ENCODE measurements at places on chromosomes 3 and 15.

DNA sequence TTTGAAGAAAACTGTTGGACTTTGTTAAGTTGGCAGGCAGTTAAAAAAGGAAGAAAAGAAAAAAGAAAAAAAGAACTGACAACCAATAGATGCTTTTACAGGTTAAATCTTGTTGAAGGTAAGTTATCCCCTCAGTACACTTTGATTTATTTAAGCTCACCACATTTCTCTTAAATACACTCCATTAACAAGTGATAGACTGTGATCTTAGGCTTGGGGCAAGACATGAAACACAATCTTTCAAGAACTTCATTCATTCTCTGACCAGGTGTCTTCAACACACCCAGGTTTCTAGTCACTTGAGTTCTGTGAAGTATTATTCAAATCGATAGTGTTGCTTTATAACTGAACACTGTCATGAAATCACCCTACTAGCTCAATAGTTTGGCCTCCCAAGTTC, 751.9 kb downstream of the ROBO1 start:
- no peak for DNase-seq

GRCh38 chr3:146838221-146838620, 233.1 kb upstream of the PLSCR5 start:
- DNase-seq, result no peak

GRCh38 chr3:41681479-41681878, 280.4 kb downstream of the ULK4 start:
- no peak for DNase-seq

DNA sequence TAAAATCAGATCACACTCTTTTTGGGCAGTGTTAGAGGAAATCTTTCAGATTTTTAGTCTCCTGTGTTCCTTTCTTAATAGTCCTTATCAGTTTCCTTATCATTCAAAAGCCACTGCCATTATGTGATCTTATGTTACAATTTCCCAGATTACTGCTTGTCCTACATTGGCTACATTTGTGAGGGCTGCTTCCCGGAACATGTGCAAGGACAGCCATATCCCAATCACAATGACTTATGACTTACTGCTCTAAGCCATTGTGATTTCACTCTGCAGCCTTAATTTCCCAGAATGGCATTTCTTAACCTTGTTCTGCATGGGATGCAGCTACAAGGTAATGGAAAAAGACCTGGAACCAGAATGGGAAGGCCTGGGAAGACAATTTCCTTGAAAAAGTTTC, 125.1 kb upstream of the PPP2R3A start:
- no peak for DNase-seq

DNA sequence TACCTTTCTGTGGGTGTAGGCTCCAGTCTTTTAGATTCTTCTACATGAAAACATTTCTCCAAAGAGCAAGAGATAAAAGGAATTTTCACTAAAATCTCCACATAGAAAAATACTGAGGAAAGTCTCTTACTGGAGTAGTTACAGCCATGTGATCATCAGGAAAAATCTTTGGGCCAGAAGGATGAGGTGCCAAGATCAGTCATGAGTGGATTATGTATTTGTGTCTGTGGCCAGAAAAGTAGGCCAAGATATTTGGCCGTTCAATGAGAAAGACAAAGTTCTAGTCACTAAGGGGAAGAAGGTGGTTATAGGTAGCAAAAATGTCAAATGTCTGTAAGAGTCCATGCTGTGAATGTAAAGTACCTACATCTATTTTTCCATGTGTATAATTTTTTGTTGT, 339.3 kb downstream of the NSUN3 start:
- no peak for DNase-seq

- DNase-seq, result peak; percentile 11
Observed at GRCh38 chr3:10753964-10754363, 62.1 kb upstream of the SLC6A11 start.

- no peak for DNase-seq
Observed at GRCh38 chr3:127888156-127888555, 26.9 kb upstream of the KBTBD12 start.

DNA sequence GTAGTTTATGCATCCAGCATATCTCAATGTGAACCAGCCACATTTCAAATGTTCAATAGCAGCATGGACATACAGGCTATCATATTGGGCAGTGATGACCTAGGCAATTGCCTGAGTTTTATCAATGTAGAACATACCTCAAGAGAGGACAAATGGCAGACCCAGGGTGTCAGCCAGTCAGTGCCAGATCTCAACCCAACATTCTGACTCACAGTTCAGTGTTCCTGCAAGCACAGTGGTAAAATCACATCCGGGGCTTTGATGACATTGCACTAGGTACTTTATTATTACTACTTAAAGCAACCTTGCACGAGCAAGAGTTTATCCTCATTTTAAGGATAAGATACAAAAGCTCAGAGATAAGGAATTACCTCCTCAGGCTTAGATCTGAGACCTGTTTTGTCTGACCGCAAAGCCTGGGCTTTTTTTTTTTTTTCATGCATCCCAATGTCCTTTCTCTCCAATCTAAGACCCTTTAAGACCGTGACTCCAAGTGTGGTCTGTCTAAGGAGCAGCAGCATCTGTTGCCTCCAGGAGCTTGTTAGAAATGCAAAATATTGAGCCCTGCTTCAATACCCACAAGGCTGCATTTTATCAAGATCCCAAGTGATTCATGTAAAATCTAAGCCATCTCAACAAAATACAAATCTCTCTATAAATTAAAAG, 60.1 kb downstream of the SLC12A1 start:
- DNase-seq, result no peak

DNA sequence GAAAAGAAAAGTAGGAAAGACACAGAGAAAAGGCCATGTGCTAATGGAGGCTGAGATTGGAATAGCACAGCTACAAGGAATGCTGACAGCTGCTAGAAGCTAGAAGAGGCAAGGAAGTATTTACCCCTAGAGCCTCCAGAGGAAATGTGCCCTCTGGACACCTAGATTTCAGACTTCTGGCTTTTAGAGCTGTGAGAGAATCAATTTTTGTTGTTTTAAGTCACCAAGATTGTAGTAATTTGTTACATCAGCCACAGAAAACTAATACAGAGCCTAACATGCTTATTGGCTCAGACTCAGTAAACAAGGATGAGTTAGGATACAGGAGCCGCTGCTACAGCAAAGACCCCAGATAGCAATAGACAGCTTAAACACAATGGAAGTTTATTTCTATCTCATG, 33.1 kb upstream of the GLCE start:
- DNase-seq, result no peak

- no peak for DNase-seq
Observed at GRCh38 chr15:78983146-78983918, 38.5 kb upstream of the CTSH start.

- no peak for DNase-seq
Observed at GRCh38 chr3:56811546-56812202, 9.9 kb upstream of the ARHGEF3 start.

DNA sequence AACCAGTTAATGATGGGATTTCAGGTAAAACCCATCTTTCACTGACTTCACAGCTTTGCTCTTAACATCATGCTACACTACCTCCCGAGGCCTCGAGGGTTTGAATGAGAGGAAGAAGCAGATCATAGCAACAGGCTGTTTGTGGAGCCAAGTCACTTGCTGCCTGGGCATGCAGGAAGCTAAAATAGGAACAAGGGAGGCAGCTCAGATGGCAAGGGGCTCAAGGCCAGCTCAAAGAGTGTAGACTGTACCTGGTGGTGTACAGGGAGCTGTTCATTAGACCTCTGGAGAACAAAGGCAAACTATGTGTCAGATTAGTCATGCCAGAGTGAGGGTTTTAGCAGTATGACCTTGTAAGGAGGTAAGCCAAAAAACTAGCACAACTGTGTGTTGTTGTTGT, 28.8 kb downstream of the ARRDC4 start:
- DNase-seq, result no peak

Data from activated CD8-positive, alpha-beta memory T cell treated with anti-CD3 and anti-CD28 coated beads for 1 hour (primary cell).